ENCODE measurements at places on chromosomes 11 and 22.

- DNase-seq: no peak
These were observed 14.6 kb downstream of the MRGPRF start for GRCh38 chr11:68998390-68998911.

DNA sequence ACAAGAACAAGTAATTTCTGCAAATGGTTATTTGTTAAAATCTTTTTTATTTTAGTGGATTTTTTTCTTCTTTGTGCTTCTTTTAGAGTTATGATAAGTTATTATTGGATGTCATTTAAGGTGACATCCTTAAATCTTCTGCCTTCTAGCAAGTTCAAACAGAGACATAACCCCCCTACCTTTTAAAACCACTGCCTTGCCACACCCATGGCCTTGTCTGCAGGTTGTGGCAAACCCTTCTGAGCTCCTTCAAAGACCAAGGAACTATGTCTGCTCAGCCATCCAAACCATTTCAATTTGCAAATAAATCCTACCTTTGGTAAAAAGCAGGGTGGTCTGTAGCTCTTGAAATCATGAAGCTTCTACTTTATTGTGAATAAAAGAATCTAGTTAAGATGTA, 241.6 kb downstream of the FAM76B start:
- no peak for DNase-seq

GRCh38 chr11:46463701-46464421, 72.3 kb upstream of the CHRM4 start:
- no peak for DNase-seq

GRCh38 chr22:50583294-50583861, 729 bp upstream of the CHKB start:
- no peak for DNase-seq

All from caudate nucleus (tissue), 63 donors.